ENCODE measurements at places on chromosomes 1 and 21.
A peak's percentile ranks its signal among the peaks of the same experiment; 100 is the strongest.

- no peak for DNase-seq
Measured at GRCh38 chr1:30670240-30671060, 52.9 kb downstream of the MATN1 start.

GRCh38 chr1:202807451-202807925 is 733 bp downstream of the KDM5B start:
- peak; percentile 41 for DNase-seq

DNA sequence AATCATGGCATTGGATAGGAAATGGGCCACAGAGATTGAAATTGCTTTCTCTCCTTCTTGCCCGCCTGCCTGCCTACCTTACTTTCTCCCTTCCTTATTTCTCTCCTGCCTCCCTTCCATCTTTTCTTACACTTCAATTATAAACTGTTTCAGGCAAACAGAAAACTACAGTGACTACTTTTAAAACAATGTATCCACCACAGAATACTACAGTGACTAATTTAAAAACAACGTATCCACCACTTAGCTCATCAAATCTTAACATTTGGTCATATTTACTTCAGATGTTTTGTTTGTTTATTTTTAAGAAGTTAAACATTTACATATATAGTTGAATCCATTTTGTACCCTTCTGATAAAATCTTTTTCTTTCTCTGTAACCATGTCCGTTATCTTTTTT is 54.4 kb downstream of the SNRPE start:
- no peak for DNase-seq

GRCh38 chr21:37368541-37369279 is 2.1 kb downstream of the DYRK1A start:
- DNase-seq, result peak; percentile 80

GRCh38 chr1:225426395-225427234 is 1.2 kb downstream of the LBR start:
- DNase-seq, result peak; percentile 32

DNA sequence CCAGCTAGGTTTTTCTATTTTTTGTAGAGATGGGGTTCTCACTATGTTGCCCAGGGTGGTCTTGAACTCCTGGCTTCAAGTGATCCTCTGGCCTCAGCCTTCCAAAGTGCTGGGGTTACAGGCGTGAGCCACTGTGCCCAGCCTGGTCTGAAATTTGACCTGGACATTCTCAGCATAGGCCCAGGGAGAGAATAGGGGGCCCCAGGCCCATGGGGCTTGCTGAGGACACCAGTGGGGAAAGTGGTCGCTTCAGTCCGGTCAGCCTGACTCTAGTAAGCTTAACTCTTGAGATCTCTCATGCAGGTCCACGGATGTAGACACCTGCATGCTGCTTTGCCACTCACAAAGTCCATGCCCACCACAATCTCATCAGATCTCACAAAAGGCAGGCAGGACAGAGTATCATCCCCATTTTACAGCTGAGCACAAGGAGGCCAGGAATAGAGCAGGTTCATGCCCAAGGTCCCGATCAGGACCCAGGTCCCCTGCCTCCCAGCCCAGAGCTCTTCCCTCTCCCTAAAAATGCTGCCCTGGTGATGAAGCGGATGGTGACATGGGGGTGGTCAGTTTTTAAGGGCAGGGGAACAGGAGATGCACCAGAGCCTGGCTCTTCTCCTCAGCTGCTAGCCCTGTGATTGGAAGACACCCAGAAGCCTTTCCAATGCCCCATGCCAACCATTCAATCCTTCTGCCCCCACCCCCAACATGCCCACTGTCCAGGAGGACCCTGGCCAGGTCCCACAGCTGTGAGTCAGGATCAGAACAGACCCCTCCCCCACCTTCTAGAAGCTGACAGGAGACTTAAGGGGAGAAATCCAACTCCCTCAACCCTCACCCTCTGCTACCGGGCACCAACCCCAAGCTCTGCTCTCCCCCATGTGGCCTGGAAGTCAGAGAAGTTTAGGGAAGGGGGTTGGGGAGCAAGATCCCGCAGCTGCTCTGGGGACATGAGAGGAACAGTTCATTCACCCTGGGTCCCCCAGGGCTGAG is 1.8 kb downstream of the FHL3 start:
- DNase-seq, result peak; percentile 43

DNA sequence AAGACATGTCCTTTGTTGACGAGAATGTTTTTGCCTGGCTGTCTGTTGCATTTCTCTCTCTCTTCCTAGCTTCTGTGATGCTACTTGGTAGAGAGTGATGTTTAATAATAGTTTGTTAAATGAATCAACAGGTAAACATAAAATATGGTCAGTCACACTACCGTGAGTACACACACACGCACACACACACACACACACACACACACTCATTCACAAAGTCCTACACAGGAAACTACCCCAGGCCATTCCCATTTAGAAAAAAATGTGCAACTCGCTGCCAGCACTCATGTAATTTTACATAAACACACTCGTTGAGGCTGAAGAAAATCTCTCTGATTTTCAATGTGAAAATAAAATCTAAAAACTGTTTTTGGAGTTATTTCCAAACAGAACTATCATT is 38.7 kb downstream of the RUNX1 start:
- no peak for DNase-seq

DNA sequence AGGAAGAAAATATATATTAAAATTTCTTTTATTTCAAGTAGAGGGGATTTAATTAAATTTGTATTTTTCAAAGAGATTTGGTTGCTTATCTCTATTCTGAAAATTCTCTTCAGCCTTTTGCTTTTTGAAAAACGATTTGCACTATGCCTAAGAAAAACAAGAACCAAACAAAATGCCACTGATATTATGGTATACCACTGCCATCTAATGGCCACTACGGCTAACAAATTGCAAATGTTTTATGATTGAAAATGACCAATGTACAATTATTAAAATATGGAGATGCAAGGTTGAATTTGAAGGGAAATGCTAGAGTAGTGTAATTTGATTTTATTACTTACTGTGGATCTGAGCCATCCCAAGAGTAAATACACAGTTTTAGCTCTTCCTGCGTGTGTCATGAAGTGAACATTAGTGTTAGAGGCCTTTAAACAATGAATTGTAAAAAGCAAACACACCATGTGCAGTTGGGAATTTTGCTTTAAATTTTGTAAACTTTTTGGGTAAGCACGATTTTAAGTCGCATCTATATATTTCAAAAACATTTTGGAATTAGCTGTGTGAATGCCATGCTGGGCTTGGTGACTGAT is 137.4 kb upstream of the USP25 start:
- peak; percentile 76 for DNase-seq

DNA sequence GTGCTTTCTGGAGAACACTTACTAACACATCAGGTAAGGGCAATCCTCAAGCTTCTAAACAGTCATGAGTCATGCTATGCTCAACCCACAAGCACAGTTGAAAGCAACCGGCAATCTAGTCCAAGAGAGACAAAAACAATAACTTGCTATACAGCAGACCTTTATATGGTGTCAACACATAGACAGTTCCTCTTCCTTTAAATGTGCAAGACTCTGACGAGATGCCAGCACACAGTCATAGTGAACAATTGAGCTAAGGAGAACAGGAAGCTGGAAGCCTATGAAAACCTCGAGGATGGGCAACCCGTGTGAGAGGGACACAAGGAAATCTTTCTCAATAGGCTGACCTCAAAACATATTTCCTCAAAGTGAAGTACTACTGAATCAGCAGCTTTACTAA is 5.3 kb downstream of the ADIPOR1 start:
- peak; percentile 98 for DNase-seq

DNA sequence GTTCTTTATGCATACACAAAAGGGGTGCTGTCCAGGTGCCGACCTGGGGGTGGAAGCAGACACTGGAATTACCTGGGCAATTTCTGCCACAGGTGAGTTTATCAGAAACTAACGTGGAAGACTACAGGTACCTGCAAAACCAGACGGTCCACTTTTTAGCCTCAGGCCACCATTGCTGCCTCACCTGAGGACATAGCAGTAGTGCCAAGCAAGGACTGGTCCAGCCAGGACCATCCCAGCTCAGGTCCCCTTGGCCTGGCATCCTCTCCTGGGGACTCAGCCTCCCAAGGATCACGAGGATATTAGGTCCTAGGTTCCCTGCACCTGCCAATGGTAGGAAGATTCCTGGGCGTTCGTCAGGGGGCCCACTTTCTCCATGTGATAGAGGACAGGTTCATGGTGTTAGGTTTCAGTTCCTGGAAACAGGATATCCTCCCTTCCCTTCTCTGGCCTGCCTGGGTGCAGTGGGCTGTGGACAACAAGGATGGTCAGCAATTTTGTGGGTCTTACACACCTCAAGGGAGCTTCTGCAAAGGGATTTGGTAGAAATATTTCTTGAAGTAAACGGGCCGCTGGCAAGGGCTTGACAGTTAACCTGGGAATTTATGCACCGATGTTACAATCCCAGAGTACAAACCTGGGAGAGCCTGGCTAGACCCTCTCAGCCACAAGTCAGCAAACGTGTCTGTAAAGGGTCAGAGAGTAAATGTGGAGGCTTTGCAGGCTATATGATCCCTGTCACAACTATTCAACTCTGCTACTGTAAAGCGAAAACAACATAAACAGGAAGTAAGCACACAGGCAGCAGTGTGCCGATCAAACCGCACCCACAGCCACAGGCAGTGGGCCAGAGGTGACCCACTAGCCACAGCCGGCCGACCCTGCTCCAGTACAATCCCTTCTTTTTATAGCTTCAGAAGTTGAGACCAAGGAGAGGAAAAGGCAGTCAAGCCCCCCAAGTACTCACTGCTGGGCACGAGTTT is 71.4 kb upstream of the RAB4A start:
- DNase-seq, result peak; percentile 70

Data from suppressor macrophage treated with lipopolysaccharide for 1 hour (primary cell).